Head of caudate nucleus (tissue), 42 donors: ENCODE measurements at places on chromosomes 5 and 9.

DNA sequence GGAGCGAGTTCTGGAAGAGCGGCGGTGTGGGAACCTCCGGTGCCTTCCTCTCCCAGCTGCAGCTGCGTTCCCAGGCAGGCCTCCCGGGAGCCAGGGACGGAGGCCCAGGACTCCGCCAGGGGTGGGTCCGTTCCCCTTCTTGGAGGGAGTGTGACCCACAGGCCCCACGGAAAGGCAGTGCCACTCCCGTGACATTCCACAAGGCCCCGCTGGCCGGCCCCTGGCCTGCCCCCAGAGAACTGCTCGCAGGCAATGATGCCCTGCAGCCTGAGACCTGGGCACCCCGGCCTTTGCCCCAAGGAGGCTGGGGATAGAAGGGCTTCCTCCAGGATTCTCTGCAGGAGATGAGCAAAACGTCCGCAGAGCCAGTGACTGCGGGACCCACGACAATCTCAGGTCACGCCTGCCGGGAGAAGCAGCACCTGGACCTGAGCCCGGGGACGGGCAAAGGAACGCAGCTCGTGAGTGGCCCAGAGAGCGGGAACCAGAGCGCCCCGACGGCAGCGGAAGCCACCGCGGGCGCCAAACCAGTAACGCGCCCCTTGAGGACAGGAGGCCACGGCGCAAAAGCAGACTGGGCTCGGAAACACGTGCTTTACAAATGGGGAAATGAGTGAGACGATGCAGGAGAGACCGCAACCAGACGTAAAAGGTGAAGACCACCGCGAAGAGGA lies 9.3 kb downstream of the OBP2B start:
- DNase-seq: no peak

- DNase-seq: no peak
Observed at GRCh38 chr9:134088063-134088725, 20.4 kb upstream of the BRD3 start.

DNA sequence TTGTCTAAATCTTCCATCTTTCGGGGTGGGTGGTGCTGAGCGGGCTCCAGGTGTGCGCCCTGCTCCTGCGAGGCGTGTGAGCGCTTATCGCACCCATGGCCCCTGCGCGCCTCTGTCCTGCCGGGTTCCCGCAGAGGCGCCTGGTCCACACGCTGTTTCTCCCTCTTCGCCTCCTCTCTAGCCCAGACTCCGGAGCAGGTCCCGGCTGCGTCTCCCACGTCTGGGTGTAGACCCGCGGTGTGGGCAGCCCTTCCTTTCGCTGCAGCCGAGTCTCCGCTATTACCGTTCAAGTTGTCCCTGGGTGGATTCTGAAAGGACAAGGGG lies 40.5 kb upstream of the PLEKHG4B start:
- no peak for DNase-seq

- DNase-seq: no peak
Observed at GRCh38 chr9:93197670-93198069, 13.7 kb downstream of the WNK2 start.

GRCh38 chr5:178589180-178590140 lies 733 bp downstream of the COL23A1 start:
- peak; percentile 7 for DNase-seq

GRCh38 chr5:3948838-3949237 lies 353.2 kb downstream of the IRX1 start:
- no peak for DNase-seq

GRCh38 chr9:117462861-117463260 lies 48.0 kb upstream of the ASTN2 start:
- DNase-seq: no peak

DNA sequence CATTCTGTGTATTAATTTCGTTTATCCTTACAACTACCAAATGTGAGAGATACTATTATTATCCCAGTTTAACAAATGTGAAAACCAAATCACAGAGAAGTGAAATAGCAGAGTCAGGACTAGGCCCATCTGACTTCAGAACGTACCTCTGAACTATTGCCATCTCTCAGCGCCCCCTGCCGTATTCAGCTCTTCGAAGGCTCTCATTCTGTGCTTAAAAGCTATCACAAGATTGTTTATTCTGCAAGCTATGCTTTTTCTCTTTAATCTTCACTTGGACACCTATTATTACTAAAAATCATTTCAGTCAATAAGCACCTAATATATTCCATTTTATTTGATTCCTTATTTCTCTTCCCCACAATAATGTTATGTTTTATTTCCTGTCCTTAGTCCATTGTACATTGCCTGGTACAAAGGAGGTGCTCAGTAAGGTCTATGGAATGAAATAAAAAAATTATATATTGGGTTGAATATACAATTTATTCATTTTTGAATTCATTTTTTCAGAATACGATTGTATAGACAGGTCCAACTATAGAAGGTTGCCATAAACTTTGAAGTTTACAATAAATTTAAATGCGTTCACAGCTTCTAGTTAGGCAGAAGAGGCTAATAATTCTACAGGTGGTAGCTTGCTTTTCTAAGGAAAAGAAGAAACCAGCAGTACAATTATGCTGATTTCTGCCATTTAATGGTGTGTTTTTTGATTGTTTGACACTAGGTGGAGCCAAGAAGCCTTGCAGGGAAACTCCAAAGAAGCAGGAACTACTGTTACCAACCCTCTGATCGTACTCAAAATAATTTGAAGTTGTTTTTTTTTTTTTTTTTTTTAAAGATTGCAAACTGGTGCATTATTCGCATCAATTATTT lies 202.2 kb upstream of the DMRTA1 start:
- no peak for DNase-seq

DNA sequence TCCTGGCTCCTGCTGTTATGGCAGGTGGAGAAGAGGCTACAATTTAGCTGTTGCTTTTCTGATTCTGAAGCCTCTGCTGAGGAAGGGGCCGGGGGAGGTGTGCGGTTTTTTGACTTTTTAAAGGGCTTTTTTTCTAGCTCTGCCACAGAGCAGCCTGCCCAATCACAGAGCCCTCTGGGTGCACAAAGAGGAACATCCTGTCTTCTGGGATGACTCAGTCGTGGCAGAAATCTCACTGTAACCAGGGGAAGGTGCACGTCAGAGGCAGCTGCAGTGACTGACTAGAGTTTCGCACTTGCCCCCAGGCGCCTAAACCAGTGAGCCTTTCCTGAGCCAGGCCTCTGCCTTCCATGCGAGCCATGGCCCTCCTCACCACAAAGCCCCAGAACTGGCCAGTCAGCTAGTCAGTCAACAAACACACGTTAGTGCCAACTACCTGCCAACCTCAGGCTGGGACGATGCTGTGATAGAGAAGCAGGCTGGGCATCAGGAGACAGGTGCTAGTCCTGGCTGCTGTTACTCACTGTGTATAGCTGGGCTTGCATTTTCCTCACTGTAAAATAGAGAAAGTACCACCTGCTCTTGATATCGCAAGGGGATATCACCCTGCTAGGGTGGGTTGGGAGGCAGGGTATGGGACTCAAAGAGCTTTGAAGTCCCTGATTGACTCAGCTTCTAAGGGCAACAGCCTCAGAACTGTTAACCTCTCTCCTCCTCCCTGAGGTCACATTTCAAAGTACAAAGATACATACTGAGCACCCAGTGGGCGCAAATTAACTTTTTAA lies 2.2 kb downstream of the AKNA start:
- peak; percentile 87 for DNase-seq

DNA sequence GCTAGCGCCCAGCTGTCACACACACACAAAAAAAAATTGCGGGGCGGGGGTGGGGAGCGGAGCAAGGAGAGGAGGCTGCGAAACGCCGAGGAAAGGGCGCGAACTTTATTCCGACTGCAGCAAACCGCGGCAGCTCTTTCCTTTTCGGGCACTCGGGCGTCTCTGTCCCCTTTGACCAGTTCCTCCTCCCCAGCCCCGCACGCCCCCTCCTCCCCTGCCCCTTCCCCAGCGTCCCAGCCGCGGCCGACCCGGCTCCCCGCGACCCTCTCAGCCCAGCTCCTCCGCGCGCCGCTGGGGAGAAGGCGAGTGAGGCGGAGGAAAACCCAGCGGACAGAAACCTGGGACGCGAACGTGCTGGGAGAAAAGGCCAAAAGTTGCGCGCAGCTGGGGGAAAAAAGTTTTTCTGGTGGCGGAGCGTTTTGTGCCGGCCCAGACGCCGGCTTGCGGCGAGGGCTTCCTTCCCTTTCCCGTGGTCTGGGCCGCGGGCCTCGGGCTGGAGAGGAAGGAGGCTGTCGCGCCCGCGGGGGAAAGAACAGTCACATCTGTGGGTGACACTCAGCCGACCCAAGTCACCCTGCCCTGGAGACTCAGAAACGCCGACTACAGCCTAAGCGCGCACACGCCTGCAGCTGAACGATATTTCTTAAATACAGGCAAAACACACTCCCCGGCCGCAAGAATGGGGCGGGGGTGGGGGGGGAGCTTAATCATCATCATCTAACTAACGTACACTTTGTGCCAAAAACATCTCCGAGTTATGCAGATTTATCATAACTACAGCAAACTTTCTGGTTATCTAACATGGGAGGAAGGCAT lies 1.1 kb upstream of the BNC2 start:
- peak; percentile 42 for DNase-seq

GRCh38 chr9:16100537-16101091 lies 547.8 kb downstream of the CCDC171 start:
- no peak for DNase-seq

GRCh38 chr5:178431063-178431781 lies 159.0 kb downstream of the COL23A1 start:
- DNase-seq: no peak

DNA sequence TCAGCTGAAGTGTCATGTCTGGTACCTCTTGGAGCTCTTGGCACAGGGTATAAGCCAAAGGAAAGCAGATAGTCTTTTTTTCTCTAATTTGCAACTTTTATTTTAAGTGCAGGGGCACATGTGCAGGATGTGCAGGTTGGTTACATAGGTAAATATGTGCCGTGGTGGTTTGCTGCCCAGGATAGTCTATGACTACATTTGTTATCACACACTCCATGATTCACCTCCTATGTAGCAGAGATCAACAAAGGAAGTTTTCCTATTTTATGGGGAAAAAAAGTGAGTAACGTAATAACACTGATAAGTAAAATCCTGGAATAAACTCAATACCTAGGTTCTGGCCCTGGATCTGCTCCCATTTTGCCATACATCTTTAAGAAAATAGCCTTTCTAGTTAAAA lies 234.6 kb downstream of the CAAP1 start:
- DNase-seq: no peak

- DNase-seq: peak; percentile 80
Observed at GRCh38 chr5:149636861-149637246, 55.6 kb downstream of the ARHGEF37 start.

DNA sequence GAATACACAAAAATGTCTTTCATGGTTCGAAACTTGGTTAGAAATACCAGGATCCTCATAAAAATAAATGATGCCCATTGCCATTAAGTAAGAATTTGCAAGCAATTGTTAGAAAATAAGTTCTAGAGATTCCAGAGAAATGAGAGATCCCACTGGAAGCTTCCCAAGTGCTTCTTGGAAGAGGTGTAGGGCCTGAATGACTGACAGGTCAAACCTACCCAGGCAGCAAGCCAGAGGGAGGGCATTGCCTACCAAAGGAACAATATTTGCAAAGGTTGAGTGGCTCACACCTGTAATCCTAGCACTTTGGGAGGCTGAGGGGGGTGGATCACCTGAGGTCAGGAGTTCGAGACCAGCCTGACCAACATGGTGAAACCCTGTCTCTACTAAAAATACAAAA lies 777.0 kb upstream of the WWC1 start:
- no peak for DNase-seq

- DNase-seq: peak; percentile 70
Observed at GRCh38 chr5:94618029-94618492, 343 bp downstream of the KIAA0825 start.

- no peak for DNase-seq
Observed at GRCh38 chr9:114856942-114857315, 51.1 kb upstream of the TNFSF15 start.

DNA sequence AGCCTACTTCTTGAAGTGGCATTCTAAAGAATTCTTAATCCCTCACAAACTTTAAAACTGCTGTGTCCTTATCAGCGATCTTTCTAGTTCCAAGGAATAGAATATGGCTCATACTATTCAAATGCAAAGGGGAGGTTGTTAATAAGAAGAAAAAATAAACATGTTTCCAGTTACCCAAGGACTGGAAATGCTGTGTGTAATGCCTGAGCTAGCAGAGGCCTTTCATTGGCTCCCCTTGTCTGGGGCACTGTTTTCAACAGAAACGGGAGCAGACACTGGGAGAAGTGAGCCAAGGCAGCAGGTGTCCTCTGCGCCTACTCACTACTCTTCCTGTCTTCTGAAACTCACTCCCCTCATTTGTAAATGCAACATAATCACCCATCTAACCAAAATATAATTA lies 253.0 kb downstream of the MARCHF11 start:
- DNase-seq: no peak

- DNase-seq: no peak
Observed at GRCh38 chr9:132020272-132020671, 59.4 kb downstream of the MED27 start.

DNA sequence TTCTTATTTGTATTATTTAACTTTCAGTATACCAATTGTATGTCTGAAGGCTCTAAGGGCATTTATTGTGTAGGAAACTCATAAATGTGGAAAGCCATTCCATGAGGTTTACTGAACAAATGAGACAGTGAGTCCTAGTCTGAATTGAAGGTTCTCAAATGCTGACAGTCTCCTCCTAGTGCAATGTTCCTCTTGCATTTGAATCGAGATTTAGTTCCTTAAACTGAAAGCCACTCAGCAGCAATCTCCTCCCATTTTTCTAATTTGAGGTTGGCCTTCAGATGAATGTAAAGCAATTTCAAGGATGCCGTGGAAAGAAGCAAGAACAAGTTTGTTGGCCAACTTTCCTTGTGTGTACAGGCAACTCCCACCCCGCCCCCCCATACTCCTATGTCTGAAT lies 493.2 kb upstream of the KLF4 start:
- no peak for DNase-seq

- no peak for DNase-seq
Observed at GRCh38 chr9:77022783-77023440, 3.5 kb downstream of the FOXB2 start.

DNA sequence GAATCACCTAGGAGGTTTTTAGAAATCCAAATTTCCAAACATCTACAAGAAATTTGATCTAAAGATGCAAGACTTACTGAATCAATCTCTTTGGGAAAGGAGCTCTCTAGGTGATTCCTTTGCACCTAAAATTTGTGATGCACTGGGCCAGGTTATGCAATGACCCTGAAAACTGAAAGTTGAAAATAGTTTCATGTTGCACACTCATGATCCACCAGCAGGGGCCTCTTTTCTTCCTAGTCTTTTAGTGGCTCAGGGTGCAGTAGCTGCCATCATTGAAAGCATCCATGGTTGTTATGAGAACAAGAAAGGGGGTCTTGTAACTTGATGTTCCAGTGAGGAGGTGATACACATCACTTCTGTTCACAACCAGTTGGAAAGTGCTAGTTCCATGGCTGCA lies 486.8 kb downstream of the PSAT1 start:
- no peak for DNase-seq

DNA sequence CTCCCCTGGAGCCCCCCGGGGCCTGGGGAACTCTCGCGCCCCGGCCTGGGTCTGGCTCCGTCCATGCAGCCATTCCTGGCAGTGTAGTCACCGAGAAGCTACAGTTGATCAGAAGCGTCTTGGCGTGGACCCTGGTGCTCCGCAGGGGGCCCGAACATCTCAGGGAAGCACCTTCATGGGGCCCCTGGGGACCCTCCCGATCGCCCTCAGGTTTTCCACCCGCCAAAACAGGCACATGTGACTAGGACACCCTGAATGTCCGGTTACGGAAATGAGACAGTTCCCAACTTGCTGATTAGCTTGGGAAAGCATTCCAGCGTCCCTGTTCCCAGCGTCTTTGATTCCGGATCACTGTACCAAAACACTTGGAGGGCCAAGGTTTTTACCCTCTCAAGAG lies 472 bp downstream of the FBXO4 start:
- peak; percentile 27 for DNase-seq

- DNase-seq: no peak
Observed at GRCh38 chr9:86483496-86483895, 129.3 kb upstream of the TUT7 start.

- peak; percentile 35 for DNase-seq
Observed at GRCh38 chr9:86614871-86615849, 260.9 kb upstream of the TUT7 start.
